ENCODE measurements at places on chromosomes 2 and 18.
A peak's percentile ranks its signal among the peaks of the same experiment; 100 is the strongest.

DNA sequence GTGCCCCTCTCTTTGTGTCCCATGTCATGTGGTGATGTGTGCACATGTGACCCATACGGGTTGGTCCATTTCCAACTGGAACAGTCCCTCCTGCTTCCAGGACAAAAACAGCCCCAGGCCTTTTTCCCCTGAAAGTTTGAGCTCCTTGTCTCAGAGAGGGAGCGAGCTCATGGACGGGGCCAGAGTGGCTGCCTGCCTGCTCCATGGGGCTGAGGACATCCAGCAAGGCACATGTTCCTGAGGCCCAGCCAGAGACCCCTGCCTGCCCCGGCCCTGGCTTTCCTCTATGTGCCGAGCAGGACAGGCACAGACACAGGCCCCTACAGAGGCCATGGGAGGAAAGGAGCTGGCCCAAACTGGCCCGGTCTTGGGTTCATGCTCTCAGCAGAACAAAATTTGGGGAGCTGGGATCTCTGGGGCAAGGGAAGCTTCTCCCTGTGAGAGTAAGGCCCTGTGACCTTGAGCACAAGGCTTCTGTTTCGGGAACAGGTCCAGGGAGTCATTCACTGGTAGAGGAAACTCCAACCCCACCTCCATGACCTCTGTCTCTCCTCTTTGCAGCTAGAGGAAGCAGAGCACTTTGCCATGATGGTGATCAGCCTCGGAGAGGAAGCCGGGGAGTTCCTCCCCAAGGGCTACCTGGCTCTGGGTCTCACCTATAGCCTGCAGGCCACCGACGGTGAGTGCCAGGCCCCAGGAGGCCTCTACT is 105.8 kb upstream of the MCFD2 start:
- no peak for DNase-seq

DNA sequence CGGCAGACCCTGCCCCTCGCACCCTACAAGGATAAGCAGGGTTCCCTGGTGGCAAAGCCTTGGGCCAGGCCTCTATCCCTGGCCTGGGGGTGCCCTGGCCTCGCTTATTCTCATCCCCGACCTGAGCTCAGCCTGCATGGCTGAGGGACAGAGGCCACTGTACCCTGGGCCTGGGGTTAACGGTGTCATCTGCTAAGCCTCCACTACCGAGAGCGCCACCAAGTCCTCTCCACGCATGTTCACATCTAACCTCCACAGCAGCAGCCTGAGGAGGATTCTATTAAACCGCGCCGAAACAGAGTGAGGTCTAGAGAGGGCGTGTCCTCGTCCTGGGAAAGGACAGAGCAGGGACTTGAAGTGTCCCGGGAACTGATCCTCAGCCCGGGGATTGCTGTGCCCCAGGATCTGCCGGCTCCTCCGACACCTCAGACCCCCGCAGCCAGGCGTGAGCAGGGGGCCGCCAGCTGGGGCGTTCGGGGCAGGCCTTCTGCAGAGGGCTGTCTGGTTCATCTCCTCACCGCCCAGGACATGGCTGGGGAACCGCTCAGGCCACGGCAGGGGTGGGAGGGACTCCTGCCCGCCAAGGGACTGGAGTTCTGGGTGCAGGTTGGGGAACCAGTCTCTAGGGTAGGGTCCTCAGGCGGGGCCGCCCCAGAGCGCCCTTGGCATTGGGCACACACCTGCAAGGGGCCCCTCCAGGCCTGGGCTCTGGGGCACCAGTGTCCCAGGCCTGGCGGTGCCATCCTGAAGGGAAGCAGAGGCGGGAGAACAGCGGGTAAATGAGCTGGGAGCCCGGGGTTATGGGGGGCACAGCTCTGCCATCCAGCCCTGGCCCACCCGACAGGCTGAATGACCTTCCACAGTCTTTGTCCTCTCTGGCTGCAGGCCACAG is 68.0 kb upstream of the SMAD7 start:
- no peak for DNase-seq

DNA sequence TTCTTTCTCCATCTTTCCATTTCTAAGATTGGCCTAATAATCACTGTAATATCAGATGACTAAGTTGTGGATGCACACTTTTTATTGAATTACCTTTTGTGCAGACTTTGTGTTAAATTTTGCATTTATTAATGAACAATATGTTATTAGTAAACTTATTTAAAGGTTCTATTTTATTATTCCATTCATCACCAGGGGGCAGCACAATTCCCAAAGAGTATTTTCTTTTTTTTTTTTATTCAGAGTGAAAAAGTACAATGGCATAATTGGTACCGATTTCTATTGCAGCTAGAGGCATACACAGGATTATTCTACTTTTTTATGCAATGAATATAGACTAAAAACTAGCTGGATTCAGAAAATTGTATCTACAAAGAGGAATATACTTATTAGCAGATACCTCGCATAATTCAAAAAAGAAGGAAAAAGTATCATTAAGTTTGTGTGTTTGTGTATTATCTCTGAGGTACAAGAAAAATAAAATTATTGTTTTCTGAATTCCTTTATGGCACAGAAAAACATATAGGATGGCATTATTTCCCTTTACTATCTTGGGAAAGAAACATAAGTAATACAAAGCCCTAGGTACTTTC is 390.6 kb downstream of the ERBB4 start:
- DNase-seq: no peak

- DNase-seq: no peak
Measured at GRCh38 chr2:173017646-173018420, 57.8 kb upstream of the MAP3K20 start.

DNA sequence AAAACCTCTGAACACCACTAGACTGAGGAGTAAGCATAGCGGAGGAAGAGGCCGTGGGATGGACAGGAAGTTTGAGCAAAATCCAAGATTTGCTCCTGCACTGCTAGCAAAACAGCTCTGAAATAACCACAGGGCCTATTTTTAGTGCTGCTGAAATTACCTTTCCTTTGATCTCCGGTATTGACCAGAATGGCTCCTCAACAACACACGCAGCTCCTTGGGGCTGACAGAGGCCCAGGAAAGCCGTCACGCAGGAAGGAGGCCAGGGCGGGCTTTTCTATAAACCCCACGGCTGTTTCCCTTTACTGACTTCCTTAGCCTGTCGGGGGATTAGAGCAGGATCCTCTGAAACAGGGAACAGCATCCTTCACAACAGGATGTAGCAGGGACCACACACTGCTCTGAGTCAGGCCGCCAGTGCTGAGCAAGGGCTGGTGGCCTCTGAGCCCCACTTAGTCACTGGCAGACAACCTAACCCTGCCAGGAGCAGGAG is 80.8 kb upstream of the LCLAT1 start:
- DNase-seq: peak; percentile 41

DNA sequence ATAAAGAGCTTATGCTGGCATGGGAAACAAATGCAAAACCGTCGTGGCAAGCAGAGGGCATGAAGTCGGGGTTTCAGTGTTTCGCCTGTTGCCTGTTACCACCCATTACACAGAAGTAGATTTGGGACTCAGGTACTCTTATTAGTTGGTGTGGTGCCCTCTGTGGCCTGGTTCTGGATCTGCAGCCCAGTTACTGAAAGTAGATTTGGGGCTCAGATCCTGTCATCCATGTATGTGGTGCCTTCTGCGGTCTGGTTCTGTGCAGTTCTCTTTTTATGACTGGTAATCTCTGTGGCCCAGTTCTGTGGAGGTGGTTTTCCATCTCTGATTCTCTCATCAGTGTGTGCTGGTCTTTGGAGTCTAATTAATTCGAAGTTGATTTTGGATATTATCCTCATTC is 45.2 kb downstream of the ADNP2 start:
- DNase-seq: no peak

DNA sequence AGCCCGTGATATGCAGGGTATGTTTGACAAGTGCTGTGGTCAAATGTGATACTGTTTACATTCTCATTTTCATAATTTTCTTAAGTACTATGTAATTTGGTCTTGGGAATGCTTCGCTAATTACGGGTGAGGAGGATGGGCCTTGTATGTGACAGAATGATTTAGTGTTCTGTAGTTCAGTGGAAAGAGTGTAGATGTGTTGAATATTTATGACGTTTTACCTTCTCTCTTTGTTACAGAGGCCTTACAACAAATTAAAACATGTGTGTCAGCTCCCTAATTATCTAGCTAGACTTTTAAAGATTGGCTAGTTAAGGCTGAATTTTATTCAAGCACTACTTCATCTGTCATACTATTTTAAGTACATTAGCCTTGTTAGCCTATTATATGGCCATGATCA is 10.6 kb upstream of the CHRNA1 start:
- no peak for DNase-seq

- DNase-seq: no peak
Measured at GRCh38 chr18:50441501-50441900, 66.7 kb downstream of the SKA1 start.

DNA sequence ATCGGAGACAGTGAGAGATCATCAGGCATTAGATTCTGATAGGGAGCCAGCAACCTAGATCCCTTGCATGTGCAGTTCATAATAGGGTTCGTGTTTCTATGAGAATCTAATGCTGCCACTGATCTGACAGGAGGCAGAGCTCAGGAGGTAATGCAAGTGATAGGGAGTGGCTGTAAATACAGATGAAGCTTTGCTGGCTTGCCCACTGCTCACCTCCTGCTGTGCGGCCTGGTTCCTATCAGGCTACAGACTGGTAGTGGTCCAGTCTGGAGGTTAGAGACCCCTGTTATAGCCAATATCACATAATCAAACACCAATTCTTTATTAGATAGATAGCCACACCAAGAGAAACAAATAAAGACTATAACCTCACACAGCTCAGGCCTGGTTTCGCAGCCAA is 51.0 kb upstream of the NBEAL1 start:
- DNase-seq: no peak

Data from activated CD4-positive, alpha-beta T cell treated with anti-CD3 and anti-CD28 coated beads for 4 hours (primary cell).